ENCODE measurements at places on chromosomes 7 and 10.
A peak's percentile ranks its signal among the peaks of the same experiment; 100 is the strongest.

- DNase-seq, result no peak
Measured at GRCh38 chr7:139946533-139946932, 116.2 kb downstream of the PARP12 start.

GRCh38 chr10:46266306-46266985, 20.4 kb upstream of the ANTXRL start:
- DNase-seq, result no peak

DNA sequence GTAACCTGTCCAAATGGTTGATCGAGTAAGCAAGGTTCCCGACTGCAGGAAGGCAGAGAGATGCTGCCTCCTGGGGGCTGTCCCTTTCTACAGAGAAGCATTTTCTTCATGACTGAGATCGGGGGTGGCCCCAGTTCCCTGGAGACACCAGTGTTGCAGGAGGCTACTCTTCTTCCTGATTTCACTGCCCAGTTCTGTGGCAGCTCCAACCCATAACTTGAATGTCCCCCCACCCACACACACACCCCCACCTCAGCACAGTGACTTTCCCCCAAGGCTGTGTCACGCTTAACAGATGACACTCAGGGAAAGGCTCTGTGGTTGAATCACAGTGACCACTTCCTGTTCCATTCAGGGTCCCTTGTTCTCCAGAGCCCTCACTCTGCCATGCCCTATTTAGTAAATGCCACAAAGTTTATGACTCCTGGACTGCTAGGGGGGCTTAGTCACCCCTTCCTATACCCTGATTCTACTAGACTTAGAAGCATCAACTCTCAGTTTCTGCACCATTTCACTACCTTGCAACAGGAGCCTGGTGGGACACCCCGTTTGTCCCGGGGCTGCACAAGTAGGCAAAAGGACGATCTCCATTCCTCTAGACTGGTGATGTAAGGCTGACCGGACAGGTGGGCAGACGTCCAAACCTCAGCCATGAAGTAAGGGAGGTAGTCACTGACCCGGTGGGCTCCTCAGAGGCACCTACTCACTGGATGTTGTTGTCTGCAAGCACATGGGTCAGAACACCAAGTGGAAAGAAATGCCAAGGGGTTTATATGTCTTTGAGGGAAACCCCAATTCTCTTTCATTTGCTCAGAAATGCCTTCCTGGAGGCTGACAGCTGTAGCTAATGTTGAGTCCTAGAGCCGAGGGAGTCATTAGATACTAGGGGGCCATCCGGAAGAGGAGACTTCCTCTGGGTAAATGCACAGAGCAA, 31.3 kb upstream of the SMC3 start:
- peak; percentile 17 for DNase-seq

- DNase-seq, result no peak
Measured at GRCh38 chr7:110885474-110885873, 205.5 kb upstream of the LRRN3 start.

DNA sequence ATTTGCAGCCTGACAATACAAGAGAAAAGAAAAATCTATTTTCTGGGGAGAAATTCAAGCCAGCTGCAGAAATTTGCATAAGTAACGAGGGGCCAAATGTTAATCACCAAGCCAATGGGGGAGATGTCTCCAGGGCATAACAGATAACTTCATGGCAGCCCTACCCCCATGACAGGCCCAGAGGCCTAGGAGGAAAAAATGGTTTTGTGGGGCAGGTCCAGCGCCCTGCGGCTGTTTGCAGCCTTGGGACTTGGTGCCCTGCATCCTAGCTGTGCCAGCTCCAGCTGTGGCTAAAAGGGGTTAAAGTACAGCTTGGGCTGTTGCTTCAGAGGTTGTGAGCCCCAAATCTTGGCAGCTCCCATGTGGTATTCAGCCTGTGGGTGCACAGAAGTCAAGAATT, 54.3 kb downstream of the VIM start:
- no peak for DNase-seq

DNA sequence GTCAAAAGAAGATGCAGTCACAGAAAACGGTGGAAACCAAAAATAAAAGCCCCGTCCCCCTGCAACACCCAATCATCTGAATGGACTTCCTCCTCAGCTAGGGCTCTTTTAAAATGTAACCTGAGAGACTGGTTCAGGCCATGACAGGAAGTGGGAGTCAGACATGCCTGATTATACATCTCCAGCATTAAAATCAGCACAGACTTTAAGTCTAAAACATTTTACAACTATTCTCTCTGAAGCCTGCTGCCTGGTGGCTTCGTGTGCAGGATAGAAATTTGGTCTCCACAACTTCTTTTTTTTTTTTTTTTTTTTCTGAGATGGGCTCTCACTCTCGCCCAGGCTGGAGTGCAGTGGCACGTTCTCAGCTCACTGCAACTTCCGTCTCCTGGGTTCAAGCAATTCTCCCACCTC, 30.3 kb downstream of the HACD1 start:
- DNase-seq, result peak; percentile 29

GRCh38 chr10:72243822-72244437, 27.9 kb upstream of the ASCC1 start:
- peak; percentile 44 for DNase-seq

DNA sequence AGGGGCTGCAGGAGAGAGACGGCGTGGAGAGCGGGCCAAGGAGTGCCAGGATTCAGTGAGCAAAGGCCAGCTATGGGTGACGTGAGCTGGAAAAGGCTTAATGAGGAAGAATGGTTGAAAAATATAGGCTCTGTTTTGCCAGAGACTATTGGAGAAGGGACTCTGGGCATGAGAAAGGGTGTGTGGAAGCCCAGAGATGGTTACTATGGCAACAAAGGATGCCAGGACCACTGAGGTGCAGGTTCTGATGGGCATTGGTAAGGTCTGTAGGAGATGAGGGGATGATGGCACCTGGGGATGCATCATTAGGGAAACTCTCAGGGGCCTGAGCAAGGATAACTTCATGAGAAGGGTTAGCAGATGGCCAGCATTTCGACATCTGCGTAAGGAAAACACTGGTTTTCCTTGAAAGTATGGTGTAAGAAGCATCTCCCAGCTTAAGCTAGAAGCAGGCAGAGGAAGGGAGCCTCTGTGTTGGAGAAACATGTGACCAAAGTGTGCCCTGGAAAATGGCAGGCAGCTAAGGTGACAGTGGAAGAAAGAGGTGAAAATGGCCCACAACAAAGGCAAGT, 21.6 kb upstream of the FAM180A start:
- DNase-seq, result no peak

GRCh38 chr10:28833313-28833712, 156.0 kb downstream of the BAMBI start:
- no peak for DNase-seq

GRCh38 chr7:27064159-27064558, 31.6 kb downstream of the HOXA1 start:
- DNase-seq, result no peak

GRCh38 chr7:156818133-156818532, 74.8 kb downstream of the LMBR1 start:
- DNase-seq, result no peak

GRCh38 chr7:11182736-11183135, 209.1 kb downstream of the PHF14 start:
- no peak for DNase-seq

GRCh38 chr10:59234816-59235429, 58.5 kb downstream of the PHYHIPL start:
- DNase-seq, result peak; percentile 21

GRCh38 chr7:135991906-135992305, 14.7 kb upstream of the MTPN start:
- DNase-seq, result no peak

DNA sequence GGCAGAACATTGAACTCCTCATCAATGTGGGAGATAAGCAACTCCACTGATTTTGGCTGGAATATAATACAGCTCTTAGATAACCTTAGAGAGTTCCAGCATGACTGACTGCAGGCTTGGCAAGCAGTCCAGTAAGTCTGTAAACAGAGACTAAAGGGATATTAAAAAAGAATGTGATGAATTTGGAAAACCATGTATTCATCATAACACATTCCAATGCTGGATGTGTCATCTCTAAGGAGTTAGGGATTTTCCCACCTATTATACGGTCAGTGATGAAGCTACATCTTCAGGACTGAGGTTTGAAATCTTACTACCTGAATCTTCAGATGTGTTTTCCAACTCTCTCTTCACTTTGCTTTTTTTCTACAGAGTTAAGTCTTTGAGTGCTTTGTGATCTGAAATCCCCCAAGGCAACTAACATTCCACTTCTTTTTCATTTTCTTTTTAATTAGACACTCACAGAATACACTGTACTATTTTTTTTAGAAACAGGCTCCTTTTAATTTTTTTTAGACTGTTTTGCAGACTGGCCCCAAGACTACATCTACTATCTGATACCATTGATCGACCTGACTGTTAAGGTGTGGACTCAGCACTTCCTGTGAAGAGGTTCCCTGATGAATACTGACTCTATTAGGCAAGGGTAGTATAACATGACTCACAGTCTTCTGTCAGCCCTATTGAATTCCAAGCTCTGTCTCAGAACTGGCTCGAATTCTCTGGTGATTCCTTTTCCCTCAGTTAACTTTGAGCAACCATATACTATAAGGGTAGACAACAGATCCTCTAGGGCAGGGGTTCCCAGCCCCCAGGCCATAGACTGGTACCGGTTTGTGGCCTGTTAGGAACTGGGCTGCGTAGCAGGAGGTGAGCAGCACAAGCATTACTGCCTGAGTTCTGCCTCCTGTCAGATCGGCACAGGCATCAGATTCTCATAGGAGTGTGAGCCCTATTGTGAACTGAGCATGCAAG, 678.2 kb downstream of the GRM8 start:
- no peak for DNase-seq

DNA sequence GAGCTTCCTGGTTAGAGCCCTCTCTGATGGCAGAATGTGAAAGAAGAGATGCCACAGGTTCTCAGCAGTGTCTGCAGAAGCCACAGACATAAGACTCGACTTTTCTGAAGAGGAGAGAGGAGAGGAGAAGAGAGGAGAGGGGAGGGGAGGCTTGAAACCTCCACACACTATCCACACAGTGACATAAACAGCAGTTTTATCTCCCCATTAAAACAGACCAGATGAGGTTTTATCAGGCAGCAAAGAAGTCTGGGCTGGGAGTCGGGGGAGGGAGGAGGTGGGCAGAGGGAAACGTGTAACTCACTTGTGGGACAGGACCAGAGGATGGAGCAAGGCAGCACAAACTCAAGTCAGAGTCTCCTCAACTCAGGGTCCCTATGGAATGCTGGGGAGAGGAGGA, 76.5 kb downstream of the XPNPEP1 start:
- DNase-seq, result peak; percentile 70

- DNase-seq, result no peak
Measured at GRCh38 chr10:3754727-3755439, 30.1 kb downstream of the KLF6 start.

GRCh38 chr7:107039199-107039900, 5.2 kb upstream of the PRKAR2B start:
- DNase-seq, result no peak

Data from hematopoietic multipotent progenitor cell treated with erythropoietin and hydrocortisone succinate and interleukin-3 and kit ligand, for 8 days (in vitro differentiated cells).